ENCODE measurements at places on chromosomes 1 and 21.

DNA sequence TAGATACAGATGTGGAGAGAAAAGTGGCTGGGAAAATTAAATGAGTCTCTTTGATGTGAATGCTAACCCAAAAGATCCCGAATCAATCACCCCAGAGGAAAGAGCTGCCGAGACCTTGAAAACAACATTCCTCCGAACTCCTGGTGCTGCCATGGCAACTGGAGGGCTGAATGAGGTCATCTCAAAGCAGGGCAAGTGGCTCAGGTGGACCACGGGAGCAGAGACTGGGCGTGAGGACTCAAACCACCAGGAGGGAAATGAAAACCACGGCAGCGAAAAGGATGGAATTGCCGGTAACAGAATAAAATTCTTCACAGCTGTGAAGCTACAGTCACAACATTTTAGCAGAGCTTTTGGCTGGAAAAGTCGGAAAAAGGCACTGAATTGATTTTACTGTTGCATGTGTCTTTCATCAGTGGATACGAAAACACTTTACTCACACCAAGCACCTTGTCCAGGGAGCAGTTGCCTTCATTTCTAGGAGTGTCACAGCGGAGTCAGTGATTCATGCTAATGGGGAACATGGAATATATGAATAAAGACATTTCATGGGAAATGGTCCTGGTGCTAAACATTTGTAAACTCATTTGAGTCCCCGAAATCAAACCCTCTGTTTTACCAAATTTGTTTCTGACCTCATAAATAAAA, 23.2 kb upstream of the BECN2 start:
- DNase-seq: no peak

DNA sequence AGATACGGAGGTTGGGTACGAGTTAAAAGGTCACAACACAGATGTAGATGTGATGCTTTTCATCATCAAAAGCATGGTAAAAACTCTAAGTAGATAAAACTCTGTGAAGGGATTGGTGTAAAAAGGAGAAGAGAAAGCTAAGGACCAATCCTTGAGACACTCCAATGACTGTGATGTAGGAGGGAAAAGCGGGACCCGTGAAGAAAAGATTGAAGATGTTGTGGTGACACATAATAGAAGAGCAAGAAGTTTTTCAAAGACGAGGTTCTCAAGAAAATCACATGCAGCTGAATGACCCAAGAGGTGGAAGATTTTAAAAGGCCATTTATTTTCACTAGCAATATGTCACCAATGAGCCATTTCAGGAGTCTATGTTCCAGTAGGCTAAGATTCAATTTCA, 179.5 kb downstream of the MRPL39 start:
- no peak for DNase-seq

- DNase-seq: no peak
Measured at GRCh38 chr1:119302011-119302410, 66.6 kb upstream of the HAO2 start.

GRCh38 chr1:179506199-179506598, 69.5 kb downstream of the NPHS2 start:
- no peak for DNase-seq

GRCh38 chr1:55374216-55374615, 159.1 kb upstream of the USP24 start:
- no peak for DNase-seq

- peak; percentile 47 for DNase-seq
Measured at GRCh38 chr1:12067900-12068821, 5.1 kb downstream of the TNFRSF8 start.

- no peak for DNase-seq
Measured at GRCh38 chr1:197438010-197438790, 170.1 kb downstream of the CRB1 start.

- peak; percentile 58 for DNase-seq
Measured at GRCh38 chr1:27872802-27873551, 633 bp downstream of the THEMIS2 start.

GRCh38 chr1:72288886-72289285, 6.5 kb upstream of the NEGR1 start:
- no peak for DNase-seq

DNA sequence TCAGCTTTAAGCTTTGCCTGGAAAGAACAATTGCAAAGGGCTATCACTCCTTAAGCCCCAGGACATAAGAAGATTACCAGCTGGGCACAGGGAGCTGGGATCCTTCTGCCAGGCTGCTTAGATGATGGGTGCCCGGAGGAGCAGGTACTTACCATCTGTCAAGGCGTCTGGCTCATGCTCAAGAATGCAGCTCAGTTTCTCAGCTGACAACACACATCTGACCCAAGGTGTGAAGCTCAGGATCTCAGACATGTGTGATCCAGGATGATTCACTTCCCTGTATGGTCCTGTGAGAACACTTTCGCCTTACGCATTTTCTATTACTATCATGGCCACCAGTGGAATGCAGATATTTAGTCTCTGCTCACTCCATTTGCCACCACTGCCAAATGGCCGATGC, 14.7 kb upstream of the DISC1 start:
- no peak for DNase-seq

DNA sequence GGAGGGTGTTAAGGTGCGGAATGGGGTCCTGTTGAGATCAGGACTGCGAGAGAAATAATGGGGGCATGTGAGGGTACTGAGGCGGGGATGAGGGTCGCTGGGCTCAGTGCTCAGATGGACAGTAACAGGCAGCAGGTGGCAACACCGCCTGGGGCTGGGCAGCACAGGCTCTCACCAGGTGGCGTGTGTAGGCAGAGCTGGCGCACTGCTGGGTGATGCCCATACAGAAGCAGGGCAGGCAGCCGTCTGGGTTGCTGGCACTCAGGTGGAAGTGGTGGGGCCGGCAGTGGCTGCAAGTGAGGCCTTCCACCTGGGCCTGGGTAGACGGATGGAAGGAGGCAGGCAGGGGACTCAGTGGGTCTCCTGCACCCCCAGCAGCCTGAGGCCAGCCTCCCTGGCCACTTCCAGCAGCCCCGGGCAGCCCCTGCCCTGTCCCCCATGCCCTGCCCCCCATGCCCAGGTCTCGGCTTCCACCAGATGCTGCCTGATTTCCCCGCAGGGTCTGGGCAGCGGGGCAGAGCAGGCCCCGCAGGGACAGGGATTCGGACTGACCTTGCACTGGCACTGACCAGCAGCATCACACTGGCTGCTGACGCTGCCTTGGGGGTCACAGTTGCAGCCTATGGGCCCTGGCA, 60.5 kb downstream of the LDLRAD2 start:
- DNase-seq: no peak

GRCh38 chr1:223331301-223331700, 32.7 kb downstream of the SUSD4 start:
- no peak for DNase-seq

GRCh38 chr1:218953386-218953785, 220.3 kb upstream of the LYPLAL1 start:
- no peak for DNase-seq

DNA sequence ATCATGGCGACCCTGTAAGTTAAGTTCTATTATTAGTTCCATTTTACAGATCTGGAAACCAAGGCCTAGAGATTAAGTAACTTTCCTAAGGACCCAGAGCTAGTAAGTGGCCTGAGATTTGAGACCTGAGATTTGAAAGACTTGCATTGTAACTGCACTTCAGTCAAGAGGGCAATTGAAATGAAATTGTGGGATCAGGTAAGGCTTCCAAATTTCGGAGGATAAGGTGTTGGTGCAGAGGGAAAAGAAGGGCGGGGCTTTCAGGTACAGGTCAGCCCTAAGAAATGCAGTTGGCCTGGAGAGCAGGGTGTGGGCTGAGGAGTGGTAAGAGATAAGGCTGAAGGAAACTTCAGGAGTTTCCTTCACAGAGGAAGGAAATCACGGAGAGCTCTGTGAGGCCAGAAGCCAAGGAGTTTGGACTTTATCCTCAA, 51.1 kb downstream of the SLC16A1 start:
- no peak for DNase-seq

DNA sequence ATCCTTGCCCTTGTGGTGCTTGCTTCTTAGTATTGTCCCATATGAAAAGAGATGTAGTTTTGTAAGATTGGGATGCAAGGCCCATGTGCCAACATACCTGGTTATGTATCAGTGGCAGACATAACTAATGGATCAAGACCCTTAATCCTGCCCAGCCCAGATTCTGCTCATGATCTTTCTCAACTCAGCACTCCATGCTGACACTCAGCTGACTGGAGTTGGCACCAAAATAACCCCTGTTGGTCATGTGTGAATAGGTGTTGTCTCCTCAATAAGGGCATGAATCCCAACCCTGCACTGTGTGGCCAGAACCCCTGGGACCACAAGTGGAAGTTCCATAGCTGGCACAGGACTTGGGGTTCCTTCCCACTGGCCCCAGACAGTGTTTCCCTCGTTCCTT, 13.9 kb upstream of the CNR2 start:
- no peak for DNase-seq

- no peak for DNase-seq
Measured at GRCh38 chr1:58031416-58031815, 515.1 kb downstream of the OMA1 start.

DNA sequence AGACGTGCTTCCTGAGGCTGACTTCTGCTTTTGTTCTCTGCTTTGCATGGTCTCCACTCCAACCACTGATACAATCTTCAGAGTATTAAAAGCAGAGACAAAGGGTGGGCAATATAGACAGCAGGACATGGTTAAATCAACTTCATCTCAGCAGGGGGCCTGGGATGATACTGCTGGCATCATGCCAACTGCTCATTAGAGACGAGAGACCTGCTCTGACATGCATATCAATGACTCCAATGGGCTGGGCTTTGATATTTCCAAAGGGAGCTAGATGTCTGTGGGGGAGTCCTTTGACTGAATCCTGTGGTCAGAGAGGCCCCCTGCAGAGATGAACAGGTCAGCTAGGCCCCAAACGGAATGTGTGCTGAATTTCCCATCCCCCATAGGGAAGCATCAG, 106.6 kb downstream of the ACTL8 start:
- DNase-seq: no peak

DNA sequence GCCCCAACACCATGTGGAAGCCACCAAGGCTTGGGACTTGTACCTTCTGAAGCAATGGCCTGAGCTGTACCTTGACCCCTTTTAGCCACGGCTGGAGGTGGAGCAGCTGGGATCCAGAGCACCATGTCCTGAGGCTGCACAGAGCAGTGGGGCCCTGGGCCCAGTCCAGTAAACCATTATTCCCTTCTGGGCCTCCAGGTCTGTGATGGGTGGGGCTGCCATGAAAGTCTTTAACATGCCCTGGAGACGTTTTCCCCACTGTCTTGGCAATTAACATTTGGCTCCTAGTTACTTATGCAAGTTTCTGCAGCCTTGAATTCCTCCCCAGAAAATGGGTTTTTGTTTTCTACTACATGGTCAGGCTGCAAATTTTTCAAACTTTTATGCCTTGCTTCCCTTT, 323.7 kb upstream of the ZP4 start:
- DNase-seq: no peak

DNA sequence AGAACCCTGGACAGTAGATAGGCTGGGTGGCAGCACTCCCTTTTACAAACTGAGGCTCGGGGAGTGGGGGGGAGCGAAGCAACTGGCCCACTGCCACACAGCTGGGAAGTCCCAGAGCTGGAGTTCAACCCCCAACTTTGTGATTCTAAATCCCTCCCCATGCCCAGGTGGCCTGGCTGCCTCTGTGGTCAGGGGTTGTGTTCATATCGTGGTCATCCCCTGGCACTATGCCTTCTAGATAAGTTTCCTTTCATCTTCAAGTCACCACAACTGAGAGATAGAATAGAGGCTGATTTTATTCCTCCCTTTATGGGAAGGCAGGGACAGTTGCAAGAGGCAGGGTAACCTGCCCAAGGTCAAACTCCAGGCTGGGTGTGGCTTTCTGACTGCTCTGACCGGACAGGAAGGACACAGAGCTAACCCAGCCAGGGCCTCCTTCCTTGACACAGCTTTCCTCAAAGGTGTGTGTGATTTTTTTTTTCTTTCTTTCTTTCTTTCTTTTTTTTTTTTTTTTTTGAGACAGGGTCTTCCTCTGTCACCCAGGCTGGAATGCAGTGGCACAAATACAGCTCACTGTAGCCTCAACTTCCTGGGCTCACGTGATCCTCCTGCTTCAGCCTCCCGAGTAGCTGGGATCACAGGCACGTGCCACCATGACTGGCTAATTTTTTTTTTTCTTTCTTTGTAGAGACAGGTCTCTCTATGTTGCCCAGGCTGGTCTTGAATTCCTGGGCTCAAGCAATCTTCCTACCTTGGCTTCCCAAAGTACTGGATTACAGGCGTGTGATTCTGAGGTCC, 18.4 kb upstream of the TNFRSF1B start:
- peak; percentile 35 for DNase-seq

GRCh38 chr1:214826619-214827018, 223.6 kb downstream of the CENPF start:
- DNase-seq: no peak

DNA sequence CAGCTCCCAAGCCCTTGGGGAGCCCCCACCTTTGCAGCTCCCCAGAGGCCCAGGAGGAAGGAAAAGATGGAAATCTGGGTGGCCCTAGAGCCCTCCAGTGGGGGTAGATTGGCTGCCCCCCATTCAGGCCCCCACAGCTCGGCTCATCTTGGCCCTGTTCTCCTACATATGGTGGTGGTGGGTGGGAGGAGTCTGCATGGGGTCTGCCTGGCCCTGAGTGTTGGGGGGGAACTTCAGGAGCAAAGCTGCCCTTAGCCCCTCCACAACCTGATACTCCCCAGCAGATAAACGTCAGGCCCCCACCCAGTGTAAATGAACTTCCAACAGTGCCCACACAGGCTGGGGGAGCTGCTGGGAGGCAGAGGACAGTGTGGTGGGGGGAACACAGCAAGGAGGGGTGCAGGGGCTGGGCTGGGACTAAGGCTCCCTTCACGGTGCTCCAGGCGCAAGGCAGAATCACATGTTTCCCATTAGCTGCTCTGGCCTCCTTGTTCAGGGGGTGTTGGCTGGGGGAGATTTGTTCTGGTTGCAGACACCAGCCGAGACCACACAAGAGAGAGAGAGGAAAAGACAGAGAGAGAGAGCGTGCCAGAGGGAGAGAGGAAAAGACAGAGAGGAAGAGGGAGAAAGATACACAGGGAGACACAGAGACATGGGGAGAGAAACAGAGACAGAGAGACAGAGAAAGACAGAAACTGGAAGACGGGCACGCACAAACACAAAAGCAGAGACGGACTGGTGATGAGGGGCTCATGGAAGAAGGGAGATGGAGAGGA, 42.6 kb downstream of the AHDC1 start:
- no peak for DNase-seq

GRCh38 chr1:228736844-228737445, 1.7 kb downstream of the RHOU start:
- no peak for DNase-seq

All from activated naive CD4-positive, alpha-beta T cell treated with anti-CD3 and anti-CD28 coated beads, Interleukin-2, amount 10 ng/mL, durations not matched to agents 7 days and 5 days (primary cell).